G401 (cell line): ENCODE measurements at places on chromosomes 13 and 19.

GRCh38 chr19:4266253-4267000 is 12.6 kb upstream of the SHD start:
- DNase-seq, result no peak

- no peak for DNase-seq
These were observed 199.4 kb upstream of the IPO5 start for GRCh38 chr13:97753942-97754670.

GRCh38 chr19:52138278-52138982 is 1.3 kb downstream of the ZNF616 start:
- peak; percentile 57 for DNase-seq

DNA sequence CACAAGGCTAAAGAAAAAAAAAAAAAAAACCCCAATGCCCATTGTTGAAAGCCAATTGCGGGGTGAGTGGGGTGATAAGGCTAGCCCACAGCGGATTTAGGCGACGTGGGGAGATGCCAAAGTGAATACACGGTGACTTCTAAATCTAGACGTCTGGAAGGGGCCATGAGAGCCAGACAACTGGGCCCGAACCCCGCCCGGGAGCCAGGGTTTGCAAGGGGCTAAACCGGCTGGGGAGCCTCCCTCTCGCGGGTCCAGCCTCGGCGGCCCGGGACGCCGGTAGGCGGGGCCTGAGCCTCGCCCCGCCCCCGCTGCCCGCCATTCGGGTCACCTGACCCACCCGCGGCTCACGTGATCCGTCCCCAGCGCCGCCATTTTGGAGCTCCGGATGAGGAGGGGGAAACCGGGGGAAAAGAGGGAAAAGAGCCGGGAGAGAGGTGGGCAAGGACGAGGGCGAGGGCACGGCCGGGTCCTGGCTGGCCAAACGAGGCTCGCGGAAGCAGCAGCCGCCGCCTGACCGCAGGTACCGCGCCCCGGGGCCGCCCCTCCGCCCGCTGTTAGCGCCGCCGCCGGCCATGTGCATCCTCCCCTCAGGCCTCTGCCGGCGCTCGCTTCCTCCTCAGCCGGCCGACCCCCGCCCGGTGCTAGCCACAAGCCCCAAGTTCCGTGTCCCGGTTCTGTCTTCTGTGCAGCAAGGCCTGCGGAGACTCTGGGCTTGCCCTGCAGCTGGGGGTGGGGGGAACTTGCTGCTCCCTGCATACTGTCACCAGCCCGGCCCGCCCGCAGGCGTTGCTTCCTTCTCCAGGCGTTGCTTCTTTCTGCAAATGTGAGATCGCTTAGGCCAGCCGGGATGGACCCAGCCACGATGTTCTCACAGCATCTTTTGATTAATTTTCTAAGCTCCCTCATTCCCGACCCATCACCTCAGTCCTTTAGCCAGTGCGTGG is at the start of gene ZNF507:
Gene ZNF507, plus strand, starts transcription at position 350 of the 947 bp plus-strand sequence. CDS start 7,221 bp downstream, outside the sequence.
- DNase-seq, result peak; percentile 67

- DNase-seq, result no peak
These were observed 81.6 kb upstream of the CSNK1A1L start for GRCh38 chr13:37187105-37187504.
